ENCODE measurements at places on chromosomes 7 and 10.
A peak's percentile ranks its signal among the peaks of the same experiment; 100 is the strongest.

DNA sequence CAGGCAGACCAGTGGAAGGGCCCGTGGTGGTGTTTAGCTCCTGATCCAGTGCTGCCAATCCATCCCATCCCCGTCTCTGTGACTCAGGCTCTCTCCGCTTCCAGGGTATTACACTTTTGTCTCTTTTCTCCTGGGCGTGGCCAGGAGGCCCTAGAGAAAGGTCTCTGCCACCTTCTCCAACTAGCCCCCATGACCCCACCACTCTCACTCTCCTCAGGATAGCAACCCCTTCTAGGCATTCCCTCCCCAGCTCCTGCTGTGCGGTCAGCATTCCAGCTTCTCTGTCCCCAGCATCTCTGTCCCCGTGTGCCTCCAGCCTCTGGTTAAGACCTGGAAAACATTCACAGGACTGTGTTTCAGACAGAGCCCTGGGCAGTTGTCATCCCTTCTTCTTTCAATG is 36.2 kb upstream of the R3HCC1L start:
- DNase-seq, result no peak

GRCh38 chr10:4606856-4607636 is 219.0 kb upstream of the AKR1E2 start:
- DNase-seq, result no peak

- DNase-seq, result peak; percentile 75
Observed at GRCh38 chr10:72260976-72261783, 12.5 kb upstream of the DDIT4 start.

GRCh38 chr7:108973075-108973474 is 403.4 kb downstream of the DNAJB9 start:
- no peak for DNase-seq

GRCh38 chr10:102227050-102227449 is 951 bp downstream of the ELOVL3 start:
- DNase-seq, result no peak

- no peak for DNase-seq
Observed at GRCh38 chr7:113996405-113996804, 77.6 kb upstream of the PPP1R3A start.

- DNase-seq, result peak; percentile 45
Observed at GRCh38 chr10:118850418-118851061, 95.8 kb upstream of the CACUL1 start.

DNA sequence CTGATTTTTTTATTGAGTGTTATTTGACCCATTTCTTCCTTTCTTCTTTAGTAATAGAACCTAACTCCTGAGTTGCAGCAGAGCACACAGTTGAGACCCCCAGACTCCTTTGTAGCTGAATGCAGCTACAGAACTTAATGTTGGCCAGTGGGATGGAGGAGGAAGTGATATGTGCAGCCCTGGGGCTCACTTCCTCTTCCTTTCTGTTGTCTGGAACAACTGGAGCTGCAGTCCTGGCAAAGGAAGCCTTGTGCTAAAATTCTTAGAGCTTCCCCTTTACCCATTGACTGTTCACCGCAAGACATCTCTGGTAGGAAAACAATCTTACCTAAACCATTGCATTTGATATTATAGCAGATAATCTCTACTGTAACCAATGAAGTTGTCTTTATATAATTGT is 86.6 kb downstream of the ITGB8 start:
- no peak for DNase-seq

DNA sequence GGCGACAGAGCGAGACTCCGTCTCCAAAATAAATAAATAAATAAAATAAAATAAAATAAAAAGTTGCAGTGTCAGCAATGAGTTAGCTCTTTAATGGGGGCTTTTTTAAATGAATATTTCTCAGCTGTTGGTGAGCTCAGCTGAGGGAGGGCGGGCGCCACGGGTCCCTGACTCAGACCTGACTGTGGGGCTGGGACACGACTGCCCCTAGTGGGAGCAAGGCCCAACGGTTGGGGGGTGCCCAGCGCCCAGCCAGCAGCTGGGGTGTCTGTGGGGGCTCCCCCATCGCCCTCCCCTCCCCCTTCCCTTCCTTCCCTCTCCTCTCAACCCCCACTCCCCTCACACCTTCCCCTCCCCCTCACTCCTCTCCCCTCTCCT is 46.6 kb downstream of the PWWP2B start:
- no peak for DNase-seq

DNA sequence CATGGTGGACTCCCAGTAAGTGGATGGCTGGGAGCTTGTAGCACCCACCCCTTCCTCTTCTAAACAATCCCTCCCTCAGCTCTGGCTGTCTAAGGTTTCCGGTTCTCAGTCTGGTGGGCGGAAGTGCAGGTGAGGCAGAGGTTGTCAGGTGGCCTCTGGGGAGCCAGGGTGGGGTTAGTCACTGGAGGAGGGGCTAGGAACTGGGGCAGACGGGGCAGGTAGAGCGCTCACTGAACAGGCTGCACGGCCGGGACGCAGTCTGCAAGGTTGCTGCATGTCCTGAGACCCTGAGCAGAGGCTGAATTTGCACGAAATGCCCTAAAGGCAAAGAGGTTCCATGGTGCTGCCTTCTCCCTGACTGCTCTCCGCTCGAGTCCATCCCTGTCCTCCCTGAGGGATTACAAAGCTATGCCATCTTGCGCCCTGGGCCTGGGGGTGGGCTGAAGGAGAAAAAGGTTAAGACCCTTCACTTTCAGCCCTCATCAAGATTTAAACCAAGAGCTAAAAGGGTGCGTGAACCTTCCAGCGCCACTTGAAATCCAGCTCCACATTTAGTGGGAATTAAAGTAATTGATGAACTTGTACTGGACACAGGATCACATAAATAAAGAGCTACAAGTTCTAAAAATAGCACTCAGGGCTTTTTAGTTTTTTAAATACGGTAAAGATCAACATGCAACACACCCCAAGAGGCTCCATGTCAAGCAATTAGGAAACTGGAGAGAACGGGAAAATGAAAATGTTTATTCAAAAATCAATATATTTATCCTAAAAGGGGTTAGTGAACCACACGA is 62.3 kb upstream of the CTBP2 start:
- no peak for DNase-seq

DNA sequence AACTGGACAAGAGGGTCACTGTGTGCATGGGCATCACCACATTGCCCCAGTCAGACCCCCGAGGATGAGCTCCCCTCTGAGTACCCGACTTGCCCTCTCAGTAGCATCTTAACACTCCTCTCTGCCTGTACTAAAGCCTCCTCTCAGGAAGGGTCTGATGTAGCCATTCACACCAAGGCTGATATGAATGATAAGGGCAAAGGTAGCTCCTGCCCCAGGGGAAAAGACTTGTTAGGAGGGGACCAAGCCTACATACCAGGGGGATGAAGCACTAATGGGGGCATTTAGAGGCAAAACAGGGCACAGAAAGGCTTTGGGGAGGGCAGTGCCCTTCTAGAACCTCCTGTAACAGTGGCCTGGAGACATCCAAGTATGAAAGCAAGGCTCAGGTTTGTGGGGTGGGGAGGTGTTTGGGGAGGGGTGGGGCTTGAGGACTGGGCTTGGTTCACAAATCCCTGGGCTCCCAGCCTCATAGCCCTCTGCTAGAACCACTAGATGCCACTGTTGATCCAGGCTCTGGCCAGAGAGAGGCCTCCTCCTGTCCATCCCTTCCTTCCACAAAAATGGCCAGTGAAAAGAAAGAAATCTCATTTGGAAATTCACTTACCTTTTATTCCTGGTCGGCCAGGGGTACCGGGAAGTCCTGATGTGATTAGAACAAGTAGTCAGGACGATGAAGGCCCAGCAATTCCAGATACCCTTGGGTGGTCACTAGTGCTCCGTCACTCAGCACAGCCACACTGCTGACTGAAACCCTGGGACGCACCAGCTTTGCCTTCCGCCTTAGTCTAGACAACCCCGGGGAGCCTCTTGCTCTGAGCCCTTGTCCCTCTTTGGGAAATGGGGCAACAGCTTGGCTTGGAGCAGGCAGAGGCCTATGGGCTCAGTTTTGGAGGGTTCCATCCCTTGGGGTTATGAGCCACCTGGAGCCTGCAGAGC is 40.3 kb downstream of the COL17A1 start:
- DNase-seq, result no peak

- DNase-seq, result peak; percentile 70
Observed at GRCh38 chr10:13712837-13713581, 126.2 kb downstream of the PRPF18 start.

DNA sequence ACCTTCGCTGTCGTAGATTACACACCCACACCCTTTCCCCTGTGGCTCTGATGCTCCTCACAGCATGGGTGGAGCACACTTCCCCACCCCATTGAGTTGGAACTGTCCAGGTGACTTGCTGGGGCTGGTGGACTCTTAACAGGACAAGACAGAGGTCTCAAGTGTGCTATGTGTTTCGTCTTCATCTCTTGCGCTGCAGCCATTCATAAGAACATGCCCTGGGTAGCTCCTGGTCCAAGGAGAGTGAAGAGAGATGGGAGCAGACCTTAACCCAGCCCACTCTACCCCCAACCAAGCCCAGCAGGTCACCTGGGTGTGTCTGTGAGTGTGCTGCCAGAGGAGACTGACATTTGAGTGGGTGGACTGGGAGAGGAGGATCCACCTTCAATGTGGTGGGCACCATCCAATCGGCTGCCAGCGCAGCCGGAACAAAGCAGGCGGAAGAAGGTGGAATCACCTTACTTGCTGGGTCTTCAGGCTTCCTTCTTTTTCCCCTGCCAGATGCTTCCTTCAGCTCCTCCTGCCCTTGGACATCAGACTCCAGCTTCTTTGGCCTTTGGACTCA is 112.4 kb downstream of the HTR5A start:
- DNase-seq, result no peak

DNA sequence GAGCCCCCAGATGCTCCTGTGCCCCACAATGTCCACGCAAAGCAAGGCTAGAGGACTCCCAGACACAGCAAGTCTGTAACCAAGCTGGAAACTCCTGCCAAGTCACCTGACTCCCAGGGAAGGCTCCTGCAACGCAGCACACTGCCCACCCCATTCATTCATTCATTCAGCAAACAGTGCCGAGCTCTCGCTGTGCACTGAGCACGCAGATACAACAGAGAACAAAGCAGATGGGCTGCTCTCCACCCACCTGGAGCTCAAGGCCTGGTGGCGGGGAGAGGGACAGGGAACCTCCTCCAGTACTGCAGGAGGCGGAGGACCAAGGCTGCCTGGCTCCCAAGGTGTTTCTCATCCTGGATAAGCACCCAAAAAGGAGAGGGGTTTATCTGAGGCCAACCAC is 8.6 kb downstream of the KCNH2 start:
- DNase-seq, result no peak

DNA sequence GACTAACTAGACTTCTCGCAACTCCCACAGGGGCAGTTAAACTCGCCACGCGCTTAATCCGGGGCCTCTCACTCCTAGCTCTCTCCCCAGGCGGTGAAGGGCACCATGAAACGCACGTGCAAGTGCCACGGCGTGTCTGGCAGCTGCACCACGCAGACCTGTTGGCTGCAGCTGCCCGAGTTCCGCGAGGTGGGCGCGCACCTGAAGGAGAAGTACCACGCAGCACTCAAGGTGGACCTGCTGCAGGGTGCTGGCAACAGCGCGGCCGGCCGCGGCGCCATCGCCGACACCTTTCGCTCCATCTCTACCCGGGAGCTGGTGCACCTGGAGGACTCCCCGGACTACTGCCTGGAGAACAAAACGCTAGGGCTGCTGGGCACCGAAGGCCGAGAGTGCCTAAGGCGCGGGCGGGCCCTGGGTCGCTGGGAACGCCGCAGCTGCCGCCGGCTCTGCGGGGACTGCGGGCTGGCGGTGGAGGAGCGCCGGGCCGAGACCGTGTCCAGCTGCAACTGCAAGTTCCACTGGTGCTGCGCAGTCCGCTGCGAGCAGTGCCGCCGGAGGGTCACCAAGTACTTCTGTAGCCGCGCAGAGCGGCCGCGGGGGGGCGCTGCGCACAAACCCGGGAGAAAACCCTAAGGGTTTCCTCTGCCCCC is 19.5 kb downstream of the WNT8B start:
- DNase-seq, result peak; percentile 41

GRCh38 chr10:77492368-77492994 is 145.1 kb downstream of the KCNMA1 start:
- DNase-seq, result no peak

DNA sequence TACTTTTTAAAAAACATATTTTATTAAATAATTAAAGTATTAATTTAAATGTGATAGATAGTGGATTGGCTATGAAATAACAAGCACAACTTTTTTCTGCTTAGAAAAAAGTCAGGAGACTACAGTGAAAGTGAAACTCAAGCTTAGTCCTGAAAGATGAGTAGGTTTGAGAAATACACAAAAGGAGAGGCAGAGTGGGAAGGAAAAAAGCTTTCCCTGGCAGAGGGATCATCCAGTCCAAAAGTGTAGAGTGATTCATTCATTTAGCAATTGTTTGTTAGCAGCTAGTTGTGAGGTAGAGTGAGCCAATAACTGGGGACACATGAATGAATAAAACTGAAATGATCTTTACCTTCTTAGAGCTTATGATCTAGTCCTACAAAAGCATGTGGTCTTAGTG is 93.5 kb downstream of the FOXP2 start:
- no peak for DNase-seq

GRCh38 chr10:18369859-18370473 is 229.7 kb downstream of the CACNB2 start:
- no peak for DNase-seq

DNA sequence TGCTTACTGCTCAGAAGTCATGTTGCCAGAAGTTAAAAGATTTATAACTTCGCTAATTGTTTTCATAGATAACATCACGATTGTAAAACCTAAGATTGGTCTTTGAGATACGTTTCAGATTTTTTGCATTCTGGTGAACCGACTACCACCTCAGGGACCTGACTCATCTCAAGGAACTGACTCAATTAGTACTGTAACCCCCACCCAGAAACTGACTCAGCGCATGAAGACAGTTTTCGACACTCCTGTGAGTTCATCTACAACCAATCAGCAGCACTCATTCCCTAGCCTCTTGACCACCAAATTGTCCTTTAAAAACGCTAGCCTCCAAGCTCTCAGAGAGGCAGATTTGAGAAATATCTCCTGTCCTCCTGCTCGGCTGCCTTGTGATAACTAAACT is 72.3 kb downstream of the ELMO1 start:
- DNase-seq, result no peak

GRCh38 chr7:134723892-134724291 is 55.5 kb upstream of the CALD1 start:
- no peak for DNase-seq

- no peak for DNase-seq
Observed at GRCh38 chr7:75924889-75925288, 9.9 kb downstream of the POR start.

DNA sequence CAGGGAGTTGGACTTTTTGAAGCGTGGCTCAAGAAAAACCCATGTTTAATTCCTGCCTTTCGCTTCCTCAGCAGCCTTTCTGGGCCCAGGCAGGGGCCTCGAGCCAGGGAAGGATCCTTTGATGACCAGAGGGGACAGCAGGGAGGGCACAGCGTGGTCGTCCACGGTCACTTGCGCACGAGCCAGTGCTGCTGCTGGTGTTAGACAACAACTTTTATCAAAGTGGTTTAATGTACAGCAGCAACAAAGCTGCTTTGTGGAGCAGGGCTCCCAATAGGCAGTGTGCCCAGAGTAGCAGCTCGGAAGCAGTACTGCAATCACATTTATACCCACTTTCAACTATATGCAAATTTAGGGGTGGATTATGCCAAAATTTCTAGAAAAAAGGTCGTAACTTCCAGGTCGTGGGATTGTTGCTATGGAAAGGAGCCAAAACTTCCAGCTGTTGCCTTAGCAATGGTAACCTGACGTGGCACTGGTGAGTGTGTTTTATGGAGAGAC is 6.1 kb downstream of the GIMAP1 start:
- no peak for DNase-seq
